NCI-H446 treated with DMSO at 0.1 percent for 48 hours (cell line): ENCODE measurements at places on chromosomes 1 and 21.

DNA sequence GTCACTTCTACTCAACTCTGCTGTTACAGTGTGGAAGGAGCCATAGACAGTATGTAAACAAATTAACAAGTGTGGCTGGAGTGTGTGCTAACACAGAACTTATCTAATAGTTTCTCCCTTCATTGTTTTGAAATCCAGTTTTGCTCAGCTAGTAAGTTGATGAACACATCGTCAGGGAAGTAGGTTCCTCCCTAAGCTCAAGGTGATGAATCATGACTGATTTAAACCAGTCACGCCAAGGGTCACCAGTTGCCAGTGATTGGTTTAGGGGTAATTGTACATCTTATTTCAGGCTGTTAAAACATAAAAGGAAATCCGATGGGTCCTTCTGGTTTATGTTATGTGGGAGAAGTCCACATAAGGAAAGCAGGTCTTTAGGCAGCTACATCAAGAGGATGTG lies 97.0 kb upstream of the CHODL start:
- DNase-seq: no peak

DNA sequence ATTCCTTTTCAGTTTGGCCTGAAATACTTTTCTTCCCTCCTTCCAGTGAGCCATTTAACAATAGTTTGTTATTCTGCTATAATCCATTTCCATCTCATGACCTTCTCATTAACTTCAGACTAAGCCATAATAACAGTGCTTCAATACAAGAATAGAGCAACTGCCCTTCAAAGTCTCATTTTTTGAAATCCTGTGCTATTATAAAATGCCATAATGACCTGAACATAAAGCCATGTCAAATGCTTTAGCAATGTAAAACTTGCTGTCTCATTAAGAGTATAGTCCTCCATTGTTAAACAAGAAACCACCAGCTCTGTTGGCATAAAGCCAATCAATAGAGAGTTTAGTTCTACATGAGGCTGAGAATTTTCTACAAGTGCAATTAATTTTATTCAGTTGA lies 9.6 kb upstream of the PIGK start:
- DNase-seq: no peak

- no peak for DNase-seq
Measured at GRCh38 chr1:60415696-60416095, 342.1 kb upstream of the C1orf87 start.

GRCh38 chr1:94787691-94788090 lies 32.5 kb upstream of the SLC44A3 start:
- no peak for DNase-seq

GRCh38 chr1:117719004-117719403 lies 113.2 kb downstream of the TENT5C start:
- DNase-seq: no peak

- DNase-seq: no peak
Measured at GRCh38 chr1:59017501-59018231, 233.8 kb upstream of the JUN start.

DNA sequence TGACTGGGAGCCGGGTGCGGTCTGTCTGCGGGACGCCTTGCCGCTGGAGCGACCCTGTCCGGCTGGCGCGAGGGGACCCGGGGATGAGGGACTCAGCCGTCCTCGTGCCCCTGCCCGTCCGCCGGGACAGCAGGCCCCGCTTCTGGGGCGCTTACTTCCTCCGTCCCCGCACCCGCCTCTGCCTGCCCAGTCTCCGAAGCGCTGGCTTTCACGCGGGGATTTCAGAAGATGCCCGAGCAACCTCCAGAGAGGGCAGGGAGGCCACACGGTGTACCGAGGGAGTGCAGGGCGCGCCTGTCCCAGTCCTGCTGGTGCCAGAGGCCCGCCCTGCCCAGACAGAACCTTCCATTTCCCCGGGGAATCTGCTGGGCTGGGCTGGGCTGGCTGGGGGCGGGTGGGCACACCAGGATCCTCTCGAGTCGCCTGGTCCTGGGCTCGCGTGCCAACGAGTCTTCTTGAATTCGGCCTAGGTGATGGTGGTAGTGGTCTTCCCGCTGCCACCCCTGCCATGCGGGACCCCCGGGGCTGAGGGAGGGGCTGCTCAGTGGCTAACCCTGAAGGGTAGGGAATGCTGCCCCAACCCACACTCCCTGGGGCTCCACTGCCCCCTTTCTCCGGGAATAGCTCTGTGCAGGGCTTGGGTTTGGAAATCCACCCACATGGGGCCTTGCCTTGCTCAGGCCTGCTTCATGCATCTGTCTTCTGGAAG lies 2.5 kb upstream of the TRPM2 start:
- no peak for DNase-seq

DNA sequence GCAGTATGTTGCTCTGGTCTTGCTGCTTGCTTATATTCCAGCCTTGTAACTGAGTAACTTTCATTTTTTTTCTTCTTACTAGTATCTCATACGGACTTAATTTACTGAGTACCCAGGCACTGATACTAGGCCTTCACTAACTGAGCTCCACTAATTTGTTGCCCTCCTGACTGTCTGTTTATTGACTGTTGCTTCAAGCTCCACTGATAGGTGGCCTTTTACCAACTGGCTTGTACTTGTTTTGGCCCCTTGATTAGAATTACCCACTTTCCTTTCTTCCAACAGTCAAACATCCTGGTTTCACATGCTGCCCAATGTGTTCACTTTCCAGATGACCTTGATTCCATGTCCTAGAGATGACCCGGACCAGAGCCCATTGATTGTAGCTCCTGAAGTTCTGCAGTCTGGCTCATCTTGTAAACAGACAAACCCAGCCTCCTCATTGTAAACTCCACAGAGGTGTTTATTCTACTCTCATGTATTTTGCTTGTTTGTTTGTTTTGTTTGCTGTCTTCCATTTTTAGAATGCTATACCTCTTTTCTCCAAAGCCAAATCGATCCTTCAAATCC lies 27.7 kb downstream of the RGS1 start:
- DNase-seq: no peak

- DNase-seq: peak; percentile 19
Measured at GRCh38 chr1:237814319-237814924, 76.3 kb downstream of the ZP4 start.

DNA sequence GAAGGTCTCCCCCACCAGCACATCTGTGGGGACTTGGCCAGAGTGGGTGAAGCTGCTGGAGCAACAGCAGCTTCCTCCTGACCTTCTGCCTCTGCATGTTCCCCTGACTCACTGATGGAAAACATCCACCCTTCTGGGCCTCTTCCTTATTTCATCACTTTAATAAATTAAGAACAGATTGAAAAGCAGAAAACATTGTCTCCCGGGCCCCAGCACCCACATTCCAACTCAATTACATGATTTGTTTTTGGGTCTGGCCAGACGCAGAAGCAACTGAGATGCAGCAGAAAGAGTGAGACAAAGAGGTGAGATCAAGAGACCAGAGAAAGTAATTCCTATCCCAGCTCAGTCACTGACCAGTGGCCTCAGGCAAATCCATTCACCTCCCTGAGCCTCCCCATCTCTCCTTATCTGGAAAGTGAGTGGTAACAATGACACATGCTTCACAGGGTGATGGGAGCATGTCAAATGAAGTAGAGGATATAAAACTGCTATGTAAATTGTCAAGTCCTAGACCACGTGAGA lies 157.1 kb downstream of the ELAVL4 start:
- DNase-seq: no peak

DNA sequence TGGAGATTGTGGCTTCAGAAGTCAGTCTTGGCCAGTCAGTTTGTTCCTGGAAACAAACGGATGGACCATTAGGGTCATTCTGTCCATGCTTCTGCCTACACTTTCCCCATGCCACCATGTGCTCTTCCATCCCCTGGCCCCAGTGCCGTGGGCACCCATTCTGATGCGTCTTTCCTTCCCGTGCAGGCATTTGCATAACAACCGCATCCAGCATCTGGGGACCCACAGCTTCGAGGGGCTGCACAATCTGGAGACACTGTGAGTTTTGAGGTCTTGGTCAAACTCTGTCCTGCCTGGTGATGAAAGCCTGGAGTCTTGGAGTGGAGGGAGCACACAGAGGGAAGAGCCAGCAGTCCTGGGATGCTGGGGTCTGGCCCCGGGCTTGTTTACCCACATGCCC lies 61.1 kb downstream of the UBE2T start:
- no peak for DNase-seq

GRCh38 chr1:184329245-184329953 lies 57.4 kb upstream of the C1orf21 start:
- no peak for DNase-seq

DNA sequence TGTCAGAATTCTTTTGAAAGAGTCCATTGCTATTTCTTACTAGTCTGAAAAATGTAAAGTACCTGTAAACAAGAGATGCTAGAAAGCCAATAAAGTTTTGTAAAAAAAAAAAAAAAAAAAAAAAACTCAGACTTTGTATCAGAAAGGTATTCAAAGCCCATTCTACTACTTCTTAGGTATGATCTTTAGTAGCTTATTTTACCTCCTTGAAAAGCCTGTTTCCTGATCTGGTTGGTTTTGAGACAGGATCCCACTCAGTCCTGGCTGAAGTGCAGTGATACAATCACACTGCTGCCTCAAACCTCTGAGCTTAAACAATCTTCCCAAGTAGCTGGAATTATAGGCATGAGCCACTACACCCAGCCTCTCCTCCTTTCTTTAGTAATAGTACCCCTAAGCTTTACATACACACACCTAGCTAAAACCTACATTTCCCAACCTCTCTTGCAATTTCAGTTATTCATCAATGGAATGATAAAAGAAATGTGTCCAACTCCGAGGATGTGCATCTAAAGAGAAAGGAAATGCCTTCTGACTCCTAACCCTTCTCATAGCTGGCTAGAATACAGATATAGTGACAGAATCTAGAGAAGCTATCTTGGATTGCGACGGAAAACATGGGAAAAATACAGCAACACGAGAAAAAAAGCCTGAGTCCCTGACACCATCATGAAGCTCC lies 30.6 kb downstream of the EPS15 start:
- DNase-seq: no peak

DNA sequence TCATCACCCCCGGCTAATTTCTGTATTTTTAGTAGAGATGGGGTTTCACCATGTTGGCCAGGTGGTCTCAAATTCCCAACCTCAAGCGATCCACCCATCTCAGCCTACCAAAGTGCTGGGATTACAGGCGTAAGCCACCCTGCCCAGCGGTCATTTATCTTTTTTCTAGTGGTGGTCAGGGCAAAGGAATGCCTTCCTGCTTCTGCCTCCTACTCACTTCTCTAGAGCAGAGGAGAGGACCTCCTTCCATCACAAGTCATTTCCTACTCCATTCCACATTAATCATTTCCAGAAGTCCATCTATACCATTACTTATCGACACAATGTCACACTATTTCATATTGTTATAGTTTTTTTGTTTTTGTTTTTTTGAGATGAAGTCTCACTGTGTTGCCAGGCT lies 13.3 kb downstream of the FBXO42 start:
- DNase-seq: no peak
